ENCODE measurements at places on chromosomes 5 and 9. TPM values are rescaled to one million over a fixed set of nuclear protein-coding genes. Genes with fewer than 3 reads are reported as not detected.

GRCh38 chr5:159083548-159084452 lies 15.9 kb downstream of the EBF1 start:
- no peak for DNase-seq

EMB gene
- total RNA-seq = 2.4 TPM

GRCh38 chr9:85223506-85224125 lies 518.1 kb downstream of the AGTPBP1 start:
- no peak for DNase-seq

DNA sequence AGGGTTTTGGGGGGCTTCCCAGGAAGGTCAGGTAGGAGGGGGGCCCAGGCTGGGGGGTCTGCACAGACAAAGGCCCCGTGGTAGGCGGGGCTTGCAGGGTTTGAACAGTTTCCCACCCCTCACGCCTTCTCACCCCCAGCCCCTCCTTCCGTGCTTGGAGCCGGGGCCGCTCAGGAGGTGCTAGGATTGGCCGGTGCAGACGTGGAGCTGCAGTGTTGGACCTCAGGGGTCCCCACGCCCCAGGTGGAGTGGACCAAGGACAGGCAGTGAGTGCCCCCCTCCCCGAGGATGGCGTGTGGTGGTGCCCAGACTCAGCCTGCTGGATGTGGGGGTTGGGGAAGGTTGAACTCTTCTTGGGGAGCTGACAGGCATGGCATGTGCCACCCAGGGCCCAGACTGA lies 83.8 kb downstream of the HMCN2 start:
- DNase-seq = no peak

STC2 gene
- total RNA-seq = not detected
